ENCODE measurements at places on chromosomes 4 and X. TPM values are rescaled to one million over a fixed set of nuclear protein-coding genes. Genes with fewer than 3 reads are reported as not detected.

DNA sequence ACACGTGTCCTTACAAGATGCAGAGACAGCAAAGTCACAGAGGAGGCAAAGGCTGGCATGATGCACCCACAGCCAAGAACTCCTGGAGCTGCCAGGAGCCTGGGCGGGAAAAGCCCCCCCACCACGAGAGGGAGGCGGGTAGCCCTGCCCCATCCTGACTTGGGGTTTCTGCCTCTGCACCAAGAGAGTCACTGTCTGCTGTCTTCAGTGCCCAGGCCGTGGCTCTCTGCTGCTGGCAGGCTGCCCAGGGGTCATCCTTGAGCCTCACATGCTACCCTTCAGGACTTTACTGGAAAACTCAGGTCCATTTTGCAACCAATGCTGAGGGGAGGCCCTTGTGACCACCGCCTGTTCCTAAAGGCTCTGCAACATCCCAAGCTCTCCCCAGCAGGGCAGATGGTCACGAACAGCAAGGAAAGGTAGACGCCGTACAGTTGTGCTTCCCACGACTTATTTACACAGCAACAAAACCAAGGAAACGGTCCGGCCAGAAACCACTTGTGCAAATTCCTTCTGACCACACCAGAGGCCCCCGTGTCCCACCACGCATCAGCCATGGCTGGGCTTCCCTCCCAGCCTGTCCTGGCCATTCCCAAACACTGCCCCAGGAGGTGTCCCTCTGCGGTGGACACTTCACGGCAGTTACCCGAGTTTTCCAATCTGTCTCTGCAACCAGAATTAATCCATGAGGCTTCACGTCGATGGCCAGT is 56.9 kb downstream of the ACOX3 start:
- no peak for DNase-seq

GRCh38 chr4:122716825-122717448 is 15.6 kb upstream of the BBS12 start:
- peak; percentile 64 for DNase-seq

- no peak for DNase-seq
Measured at GRCh38 chr4:48752726-48753125, 27.4 kb downstream of the FRYL start.

- DNase-seq: no peak
Measured at GRCh38 chr4:32219306-32220075, 1499.3 kb downstream of the PCDH7 start.

- peak; percentile 14 for DNase-seq
Measured at GRCh38 chr4:53987761-53988171, 76.6 kb downstream of the CHIC2 start.

The FHDC1 gene
- 23.6 TPM for total RNA-seq

The SGMS2 gene
- total RNA-seq: 76.1 TPM

The CHRDL1 gene
- total RNA-seq: 8.1 TPM

Data from mucosa of gallbladder (tissue), 1 donor.